ENCODE measurements at places on chromosomes 1 and 21.
A peak's percentile ranks its signal among the peaks of the same experiment; 100 is the strongest.

- DNase-seq = no peak
These were observed 73.9 kb downstream of the RAB3GAP2 start for GRCh38 chr1:220198186-220199005.

GRCh38 chr1:230266456-230266855 is 159.7 kb downstream of the PGBD5 start:
- no peak for DNase-seq

GRCh38 chr1:30650968-30651320 is 72.4 kb downstream of the MATN1 start:
- DNase-seq = no peak

- DNase-seq = no peak
These were observed 14.0 kb downstream of the PMF1 start for GRCh38 chr1:156226782-156227181.

DNA sequence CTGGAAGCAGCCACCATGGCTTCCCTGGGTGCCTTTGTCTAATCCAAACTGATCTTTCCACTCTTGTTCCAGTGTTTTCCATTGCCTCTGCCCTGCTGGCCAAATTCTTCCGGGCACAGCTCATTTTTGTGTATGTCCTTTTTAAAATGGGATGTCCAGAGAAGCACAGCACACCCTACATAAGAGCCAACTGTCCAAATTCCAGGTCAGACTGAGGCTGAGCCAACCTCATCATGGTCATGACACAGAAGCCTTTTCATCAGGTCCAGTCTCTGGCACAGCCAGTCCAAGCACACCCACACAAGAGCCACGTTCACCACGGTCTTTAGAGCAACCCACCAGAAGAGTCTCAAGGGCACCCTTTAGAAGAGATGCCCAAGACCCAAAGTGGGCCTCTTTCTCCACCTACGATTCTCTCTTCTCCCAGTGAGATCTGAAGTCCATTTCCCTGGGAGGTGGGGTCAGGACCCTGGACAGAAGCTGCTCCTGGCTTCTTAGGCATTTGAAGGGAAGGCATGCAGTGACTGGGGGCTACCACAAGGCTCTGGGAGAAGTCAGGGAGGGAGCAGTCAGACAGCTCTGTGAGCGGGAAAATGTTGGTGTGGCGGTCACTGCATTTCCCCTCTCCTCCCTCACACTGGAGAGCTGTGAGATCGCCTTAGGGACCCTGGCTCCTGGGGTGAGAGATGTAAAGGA is 53.2 kb downstream of the SYT2 start:
- DNase-seq = no peak

- no peak for DNase-seq
These were observed 2.8 kb upstream of the NGF start for GRCh38 chr1:115340879-115341278.

DNA sequence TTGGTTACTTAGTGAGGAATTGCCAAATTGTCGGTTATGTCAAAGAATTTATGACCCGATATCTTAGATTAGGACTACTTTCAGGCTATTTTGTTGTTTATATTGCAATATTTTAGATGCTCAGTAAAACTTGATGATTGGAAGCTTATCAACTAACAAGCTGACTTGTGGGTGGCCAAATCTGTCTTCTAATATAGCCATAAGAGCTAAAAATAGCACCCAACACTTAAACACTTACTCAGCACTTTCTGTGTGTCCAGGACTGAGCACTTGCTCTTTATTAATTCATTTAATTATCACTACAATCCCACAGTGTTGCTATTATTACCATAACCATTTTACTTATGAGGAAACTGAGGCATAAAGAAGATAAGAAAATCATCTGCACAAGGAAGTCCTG is 50.4 kb downstream of the RWDD3 start:
- DNase-seq = no peak

DNA sequence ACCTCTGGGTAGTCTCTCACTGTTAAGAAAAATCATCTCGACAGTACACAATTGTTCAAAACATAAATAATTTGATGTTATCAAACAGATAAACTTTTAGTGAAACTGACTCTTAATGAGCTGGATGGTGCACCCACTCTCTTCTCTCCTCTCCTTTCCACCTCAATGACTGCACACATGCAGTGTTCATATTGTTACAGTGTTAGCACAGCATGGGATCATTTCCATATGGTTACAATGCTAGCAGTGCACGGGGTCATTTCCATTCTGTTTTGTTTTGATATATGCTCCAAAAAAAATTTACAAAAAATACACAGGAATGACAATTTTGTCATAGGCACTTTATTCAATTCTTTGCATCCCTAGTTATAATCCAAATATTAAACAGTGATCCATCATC is 26.4 kb upstream of the RNF187 start:
- DNase-seq = no peak

- DNase-seq = no peak
These were observed 8.9 kb downstream of the MAPKAPK2 start for GRCh38 chr1:206693592-206693991.

GRCh38 chr1:89765774-89766173 is 55.1 kb upstream of the LRRC8D start:
- no peak for DNase-seq

DNA sequence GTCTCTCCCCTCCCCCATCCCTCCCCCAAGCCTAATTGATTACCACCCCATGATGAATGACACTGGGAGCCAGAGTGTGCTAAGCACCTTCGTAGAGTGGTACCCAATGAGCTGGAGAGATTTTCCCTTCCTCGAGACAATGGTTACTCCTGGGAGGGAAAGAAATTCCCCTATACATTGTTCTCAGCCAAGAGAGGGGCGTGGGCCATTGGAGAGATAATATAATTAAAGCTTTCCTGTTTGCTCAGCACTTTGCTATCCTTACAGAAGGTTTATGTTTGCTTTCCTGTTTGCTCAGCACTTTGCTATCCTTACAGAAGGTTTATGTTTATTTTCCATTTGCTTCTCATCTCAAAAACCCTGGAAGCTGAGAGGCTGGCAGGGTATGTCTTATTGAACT is 126.1 kb upstream of the KLHDC7A start:
- no peak for DNase-seq

DNA sequence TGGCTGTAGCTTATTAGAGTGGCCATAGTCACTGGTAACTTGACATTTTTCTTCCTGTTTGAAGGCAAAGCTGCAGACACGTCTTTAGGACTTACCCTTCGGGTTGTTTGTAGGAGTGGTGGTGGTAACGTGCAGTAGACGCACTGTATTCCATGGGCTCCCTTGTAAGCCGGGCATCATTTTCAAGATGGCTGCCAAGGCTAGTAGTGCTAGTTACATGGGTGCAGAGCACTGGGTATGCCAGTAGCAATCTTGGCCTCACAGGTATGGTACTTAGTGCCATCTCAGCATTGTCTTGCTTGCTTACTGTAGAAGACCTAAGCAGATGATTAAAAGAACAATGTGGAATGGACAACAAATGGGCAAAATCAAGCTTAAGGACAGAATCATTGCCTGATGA is 1.9 kb downstream of the YBX1 start:
- DNase-seq = peak; percentile 57

DNA sequence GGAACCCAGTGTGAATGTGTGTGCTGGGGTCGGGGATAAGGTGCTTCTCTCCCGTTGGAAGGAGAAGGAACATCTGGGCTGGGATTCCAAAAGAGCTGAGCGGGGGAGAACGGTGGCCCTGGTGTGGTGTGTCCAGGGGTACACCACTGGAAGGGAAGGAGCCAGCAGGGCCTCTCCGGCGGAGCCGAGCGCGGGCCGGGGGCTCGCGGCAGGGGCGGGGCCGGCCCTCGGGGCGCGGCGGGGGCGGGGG is 231 bp upstream of the RPS6KA1 start:
- no peak for DNase-seq

DNA sequence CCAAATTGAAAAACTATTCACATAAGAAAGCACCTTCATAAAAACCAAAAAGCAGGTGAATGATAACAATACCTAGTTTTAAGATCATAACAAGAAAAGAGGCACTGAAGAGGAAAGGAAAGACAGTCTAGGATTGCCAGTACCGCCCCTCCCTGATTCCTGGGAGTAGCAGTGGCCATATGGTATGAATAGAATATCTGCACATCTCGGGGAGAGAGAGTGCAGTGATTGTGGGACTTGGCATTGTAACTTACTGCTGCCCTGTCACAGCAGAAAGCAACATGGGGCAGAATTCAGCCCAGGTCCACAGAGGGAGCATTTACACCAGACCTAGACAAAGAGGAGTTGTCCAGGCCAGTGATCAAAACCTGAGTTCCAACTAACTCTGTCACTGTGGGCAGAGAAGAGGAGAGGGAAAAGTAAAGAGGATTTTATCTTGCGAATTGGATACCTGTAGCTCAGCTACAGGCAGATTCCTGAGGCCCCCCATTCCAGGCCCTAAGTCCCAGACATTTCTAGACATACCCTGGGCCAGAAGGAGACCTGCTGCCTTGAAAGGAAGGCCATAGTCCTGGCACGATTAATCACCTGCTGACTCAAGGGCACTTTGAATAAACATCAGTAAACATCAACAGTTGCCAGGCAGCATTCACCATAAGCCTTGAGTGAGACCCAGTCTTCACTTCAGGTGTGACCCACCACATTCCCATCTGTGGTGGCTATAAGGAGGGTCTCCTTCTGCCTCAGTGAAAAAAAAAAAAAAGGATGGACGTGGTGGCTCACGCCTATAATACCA is 397.5 kb downstream of the TGFB2 start:
- DNase-seq = no peak

DNA sequence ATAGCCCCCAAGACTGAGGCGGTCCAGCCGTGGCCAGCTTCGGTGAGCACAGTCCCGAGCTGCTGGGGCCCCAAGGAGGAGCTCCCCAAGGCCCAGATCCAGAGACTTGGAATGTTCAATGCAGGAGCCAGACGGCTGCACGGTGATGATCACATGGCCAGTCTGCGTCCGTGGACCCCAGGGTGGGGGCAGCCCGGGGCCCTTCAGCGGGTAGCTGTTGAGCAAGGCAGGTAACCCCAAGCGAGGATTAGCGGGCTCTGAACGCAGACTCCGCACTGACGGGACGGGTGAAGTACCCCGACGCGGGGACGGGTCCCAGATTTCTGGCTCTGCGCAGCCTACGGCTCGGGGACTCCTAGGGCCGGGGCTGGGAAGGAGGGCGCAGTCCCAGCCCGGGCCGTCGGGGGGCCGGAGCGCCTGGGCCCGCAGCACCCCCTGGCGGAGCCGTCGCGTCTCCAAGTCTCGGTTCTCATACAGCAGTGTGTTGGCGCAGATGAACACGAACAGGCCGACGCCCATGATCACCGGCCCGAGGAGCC is 2.7 kb downstream of the TMEM200B start:
- peak; percentile 68 for DNase-seq

Data from activated CD4-positive, alpha-beta T cell treated with anti-CD3 and anti-CD28 coated beads, Interleukin-2, Interleukin-4, amounts not matched to agents 100 ng/mL and 50 ng/mL, durations not matched to agents 16 hours and 8 hours (primary cell).